ENCODE measurements at places on chromosomes 6 and 20. TPM values are rescaled to one million over a fixed set of nuclear protein-coding genes. Genes with fewer than 3 reads are reported as not detected.

The SLC2A4RG gene
- 96.0 TPM for total RNA-seq

The GPLD1 gene
- 0.77 TPM for total RNA-seq

The NKAIN2 gene
- not detected for total RNA-seq

The BFSP1 gene
- 5.1 TPM for total RNA-seq

The SYCP2L gene
- total RNA-seq = 2.2 TPM

The HCRTR2 gene
- total RNA-seq = not detected

The CST2 gene
- 0.27 TPM for total RNA-seq

The CCDC170 gene
- 0.12 TPM for total RNA-seq

The SDC4 gene
- total RNA-seq = 103 TPM

The GABRR1 gene
- not detected for total RNA-seq
